ENCODE measurements at places on chromosomes 13 and 19. TPM values are rescaled to one million over a fixed set of nuclear protein-coding genes. Genes with fewer than 3 reads are reported as not detected.
A peak's percentile ranks its signal among the peaks of the same experiment; 100 is the strongest.

The SKA3 gene
- 39.2 TPM for total RNA-seq

The TPTE2 gene
- total RNA-seq = not detected

GRCh38 chr19:50882188-50882587, 8.9 kb downstream of the KLK2 start:
- no peak for DNase-seq

GRCh38 chr13:27293873-27294515, 23.4 kb downstream of the RASL11A start:
- DNase-seq = no peak

GRCh38 chr13:106302011-106302410, 233.5 kb downstream of the EFNB2 start:
- no peak for DNase-seq

DNA sequence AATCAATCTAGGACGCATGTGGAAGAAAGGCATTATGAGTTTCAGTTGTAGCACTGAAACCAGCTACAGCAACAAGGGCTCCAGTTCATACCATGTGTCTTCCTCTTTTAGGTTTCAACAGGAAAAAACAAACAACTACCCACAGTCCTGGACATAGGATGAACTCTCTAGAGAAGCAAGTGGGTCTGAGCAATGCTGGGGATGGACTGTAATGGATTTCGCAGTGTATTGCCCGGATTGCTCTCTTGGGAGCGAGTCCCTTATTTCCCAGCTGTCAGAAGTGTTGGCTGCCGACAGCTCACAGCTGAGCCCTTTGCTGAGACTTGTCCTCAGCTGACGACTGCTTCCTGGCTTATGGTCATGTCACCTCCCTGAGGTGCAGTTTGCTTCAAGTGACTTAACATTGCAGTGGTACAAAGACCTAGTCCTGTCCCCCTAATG, 12.1 kb upstream of the MYCBP2 start:
- no peak for DNase-seq

DNA sequence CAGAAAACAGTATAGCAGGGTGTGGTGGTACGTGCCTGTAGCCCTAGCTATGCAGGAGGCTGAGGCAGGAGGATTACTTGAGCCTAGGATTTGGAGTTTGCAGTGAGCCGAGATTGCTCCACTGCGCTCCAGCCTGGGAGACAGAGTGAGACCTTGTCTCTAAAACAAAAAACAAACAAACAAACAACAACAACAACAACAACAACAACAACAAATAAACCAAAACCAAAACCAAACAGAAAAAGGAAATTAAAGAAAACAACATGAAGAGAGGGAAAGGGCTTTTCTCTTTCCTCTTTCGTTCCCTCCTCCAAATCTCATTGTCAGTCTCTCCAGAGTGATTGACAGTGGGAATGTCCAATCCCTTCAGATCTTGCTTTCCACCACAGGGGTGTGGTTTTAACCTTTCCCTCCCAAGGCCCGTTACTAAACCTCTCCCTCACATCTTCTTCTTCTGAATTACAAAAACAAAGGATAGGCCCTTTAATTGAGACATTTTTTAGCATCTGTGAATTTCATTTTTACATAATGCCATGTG, 341.2 kb downstream of the HS6ST3 start:
- peak; percentile 23 for DNase-seq
